ENCODE measurements at places on chromosomes 3 and 15. TPM values are rescaled to one million over a fixed set of nuclear protein-coding genes. Genes with fewer than 3 reads are reported as not detected.

Gene FRMD5
- total RNA-seq: 12.6 TPM

Gene ROPN1
- not detected for total RNA-seq

Gene GOLGA6A
- 3.3 TPM for total RNA-seq

Gene SCAANT1
- total RNA-seq: not detected

Gene SLC35G2
- total RNA-seq: 4.7 TPM

Gene PLA1A
- total RNA-seq: not detected

Gene KIF7
- 14.0 TPM for total RNA-seq

Gene PSTPIP1
- total RNA-seq: 0.63 TPM

Gene CNBP
- 351 TPM for total RNA-seq

Gene GRK7
- total RNA-seq: not detected

Gene GPR156
- 2.1 TPM for total RNA-seq

Gene AHSG
- 1.1 TPM for total RNA-seq

Gene SORD
- total RNA-seq: 75.8 TPM

Gene RETNLB
- total RNA-seq: not detected

Gene PPM1L
- total RNA-seq: 17.3 TPM

Gene HRG
- total RNA-seq: 0.15 TPM

Gene IL5RA
- not detected for total RNA-seq

Gene CHST2
- 15.1 TPM for total RNA-seq

Gene GRIP2
- 6.9 TPM for total RNA-seq

Gene DUOXA2
- total RNA-seq: not detected

Gene UTS2B
- total RNA-seq: not detected

Gene TTLL13
- not detected for total RNA-seq

Gene ILDR1
- 1.6 TPM for total RNA-seq

Gene EIF5A2
- 13.8 TPM for total RNA-seq

Gene P4HTM
- 19.1 TPM for total RNA-seq

Gene MORC1
- total RNA-seq: not detected

Gene TRH
- not detected for total RNA-seq
